ENCODE measurements at places on chromosomes 12 and 14.

GRCh38 chr12:47889040-47889439 lies 15.8 kb downstream of the VDR start:
- DNase-seq, result no peak

- DNase-seq, result no peak
Measured at GRCh38 chr12:3700861-3701260, 52.0 kb downstream of the CRACR2A start.

- DNase-seq, result no peak
Measured at GRCh38 chr12:13282861-13283260, 86.3 kb downstream of the EMP1 start.

DNA sequence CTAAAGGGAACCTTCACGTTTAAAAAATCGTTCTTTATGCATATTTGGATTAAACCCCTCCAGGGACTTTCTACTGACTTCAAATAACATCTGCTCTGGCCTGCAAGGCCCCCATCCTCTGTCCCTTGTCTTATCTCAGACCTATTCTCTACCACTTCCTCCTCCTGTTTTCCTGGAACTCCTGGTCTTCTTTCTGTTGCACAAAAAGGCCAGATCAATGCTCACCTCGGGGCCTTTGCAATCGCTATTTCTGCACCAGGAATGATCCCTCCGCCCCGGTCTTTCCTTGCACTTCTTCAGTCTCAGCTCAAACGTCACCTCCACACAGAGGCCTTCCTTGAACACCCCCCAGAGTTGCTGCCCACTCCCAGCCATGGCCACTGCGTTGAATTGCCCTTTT lies 57.6 kb upstream of the BEGAIN start:
- DNase-seq, result no peak

DNA sequence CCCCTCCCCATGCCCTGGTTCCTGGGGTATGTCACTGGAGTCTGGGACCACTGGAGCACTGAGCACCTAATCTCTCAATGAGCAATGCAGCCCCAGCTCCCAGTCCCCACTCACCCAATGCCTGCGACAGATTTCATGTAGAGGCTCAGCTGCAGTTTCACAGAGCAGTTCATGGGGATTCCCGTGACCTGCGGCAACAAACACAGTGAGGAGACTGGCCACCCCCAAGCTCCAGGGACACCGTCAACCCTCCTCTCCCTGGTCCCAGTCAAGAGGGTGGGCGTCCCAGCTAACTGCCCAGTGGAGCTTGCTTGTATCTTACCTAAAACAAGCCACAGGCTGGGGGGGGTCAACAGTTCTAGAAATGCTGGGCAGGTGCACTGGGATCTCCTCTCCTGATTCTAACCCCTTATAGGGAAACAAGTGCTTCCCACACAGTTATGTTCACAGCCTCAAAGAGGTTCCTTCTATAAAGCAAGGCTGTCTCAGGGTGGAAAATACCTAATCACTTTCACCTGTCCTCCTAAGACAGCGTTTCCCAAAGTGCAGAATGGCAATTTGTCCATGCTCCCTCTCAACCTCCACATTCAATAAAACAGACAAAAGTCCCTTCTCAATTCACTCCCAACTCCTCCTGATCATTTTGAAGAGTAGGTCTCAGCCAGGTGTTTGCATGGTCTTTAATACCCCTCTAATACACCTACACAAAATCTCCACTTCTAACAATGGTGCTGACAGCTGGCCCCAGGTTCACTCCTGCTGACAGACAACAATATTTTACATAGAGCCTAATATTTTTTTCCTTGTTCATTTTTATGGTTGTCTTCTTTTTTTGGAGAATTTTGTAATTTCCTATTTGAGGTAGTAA lies 68.3 kb downstream of the SCARB1 start:
- no peak for DNase-seq

- DNase-seq, result no peak
Measured at GRCh38 chr12:68962877-68963855, 30.2 kb upstream of the CPM start.

DNA sequence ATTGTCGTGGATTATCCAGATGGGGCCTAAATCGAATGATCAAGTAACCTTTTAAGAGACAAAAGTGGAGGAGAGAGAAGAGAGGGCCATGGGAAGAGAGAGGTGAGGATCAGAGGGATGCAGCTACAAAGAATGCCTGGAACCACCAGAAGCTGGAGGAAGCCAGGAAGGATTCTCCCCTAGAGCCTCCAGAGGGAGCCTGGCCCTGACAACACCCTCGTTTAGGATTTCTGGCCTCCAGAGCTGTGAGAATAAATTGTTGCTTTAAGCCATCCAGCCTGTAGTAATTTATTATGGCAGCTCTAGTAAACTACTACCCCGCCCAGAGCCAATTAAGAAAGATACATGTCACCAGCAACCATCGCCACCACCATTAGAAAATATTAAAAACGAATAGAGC lies 46.2 kb upstream of the GSC start:
- DNase-seq, result no peak

DNA sequence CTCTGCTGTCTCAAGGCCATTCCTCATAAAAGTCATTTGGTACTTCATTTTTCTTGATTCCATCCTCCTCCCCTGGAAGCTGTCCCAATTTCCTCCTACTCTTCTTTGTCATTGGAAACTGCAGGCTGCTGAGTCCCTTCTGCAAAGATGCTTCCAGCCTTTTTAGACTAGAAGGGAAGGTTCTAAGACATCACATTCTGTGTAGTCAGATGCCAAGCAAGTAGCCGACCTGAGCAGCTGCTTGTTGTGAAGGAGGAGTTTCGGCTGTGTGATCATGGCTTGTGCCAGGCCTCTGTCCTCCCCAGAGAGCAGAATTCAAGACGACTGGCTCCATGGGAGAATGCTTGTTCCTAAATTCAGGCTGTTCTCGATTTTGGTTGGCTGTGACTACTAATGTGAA lies 8.7 kb downstream of the RFC5 start:
- DNase-seq, result no peak

DNA sequence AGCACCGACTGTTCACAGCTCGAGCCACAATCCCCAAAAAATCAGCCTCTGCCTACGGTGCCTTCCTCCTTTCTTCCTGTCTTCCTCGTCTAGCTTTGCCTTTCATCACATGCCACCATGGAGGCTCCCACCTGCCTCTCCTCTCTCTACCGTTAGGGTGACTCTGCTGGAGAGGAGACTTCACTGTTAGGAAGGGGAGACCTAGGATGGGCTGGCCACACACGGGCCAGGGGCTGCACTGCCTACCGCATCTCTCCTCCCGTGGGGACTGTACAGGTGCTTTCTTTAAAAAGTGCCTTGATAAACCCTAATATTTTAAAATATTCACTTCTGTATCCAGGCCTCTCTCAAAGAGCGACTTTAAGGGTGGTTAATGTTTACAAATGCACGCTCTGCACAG lies 1104.7 kb downstream of the BCL11B start:
- DNase-seq, result no peak

DNA sequence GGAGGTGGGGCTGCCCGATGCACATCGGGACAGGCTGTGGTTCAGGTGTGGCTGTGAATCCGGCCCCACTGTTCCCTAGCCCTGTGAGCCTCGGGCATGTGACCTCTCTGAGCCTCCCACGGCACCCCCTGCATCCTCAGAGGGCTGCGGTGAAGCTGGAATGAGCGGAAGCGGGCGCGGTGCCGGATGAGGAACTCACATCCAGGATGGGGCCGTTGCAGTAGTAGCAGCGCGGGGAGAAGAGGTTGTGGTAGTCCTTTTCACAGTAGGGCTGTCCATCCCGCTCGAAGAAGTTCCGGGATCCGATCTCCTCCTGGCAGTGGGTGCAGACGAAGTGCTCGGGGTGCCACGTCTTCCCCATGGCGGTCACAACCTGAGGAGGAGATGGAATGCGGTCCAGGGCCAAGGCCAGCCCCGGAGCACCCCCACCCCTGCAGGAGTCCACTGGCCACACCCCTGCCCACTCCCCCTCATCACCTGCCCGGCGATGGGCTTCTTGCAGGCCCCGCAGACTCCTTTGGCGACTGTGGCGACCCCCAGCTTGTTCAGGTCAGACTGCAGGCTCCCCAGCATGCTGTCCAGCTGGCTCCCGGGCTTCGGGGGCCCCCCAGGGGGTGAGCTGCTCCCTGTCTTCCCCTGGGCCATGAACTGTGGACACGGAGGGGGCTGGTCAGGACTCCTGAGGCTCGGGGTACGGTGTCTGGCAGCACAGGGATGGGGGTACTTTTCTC lies 13.9 kb upstream of the RPLP0 start:
- DNase-seq, result no peak

DNA sequence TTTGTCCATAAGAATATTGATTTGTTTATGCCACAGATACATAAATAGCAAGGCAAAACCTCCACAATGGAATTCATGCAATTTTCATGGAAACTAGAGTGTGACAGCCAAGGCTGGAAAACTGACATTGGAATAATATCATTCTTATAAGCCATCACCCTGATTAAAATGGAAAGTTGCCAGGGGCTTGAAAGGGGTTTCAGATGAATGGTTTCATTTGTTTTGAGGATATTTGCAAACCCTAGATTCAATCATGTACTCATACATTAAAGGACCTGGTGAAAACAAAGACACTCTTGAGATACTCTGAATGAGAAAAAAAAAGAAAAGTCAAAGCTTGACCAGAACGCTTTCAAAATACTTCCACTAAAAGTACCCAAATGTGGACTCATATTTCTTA lies 205.7 kb downstream of the DIO2 start:
- DNase-seq, result no peak

GRCh38 chr12:30822385-30823155 lies 67.8 kb upstream of the CAPRIN2 start:
- peak; percentile 19 for DNase-seq

DNA sequence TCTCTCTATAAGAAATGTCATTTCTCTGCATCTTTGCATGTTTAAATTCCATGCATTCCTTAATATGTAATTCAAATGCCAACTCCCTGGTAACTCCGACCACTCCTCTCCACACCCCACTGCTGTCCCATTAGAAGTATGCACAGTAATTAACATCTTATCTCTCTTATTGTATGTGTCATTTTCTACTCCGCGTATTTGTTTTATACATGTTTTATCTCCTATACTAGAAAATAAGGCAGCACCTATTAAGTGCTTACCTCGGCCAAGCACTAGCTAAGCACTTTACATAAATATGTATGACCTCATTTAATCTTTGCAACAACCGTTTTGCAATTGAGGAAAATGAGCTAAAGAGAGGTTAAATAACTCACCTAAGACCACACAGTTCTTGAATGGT lies 469.8 kb downstream of the BCAT1 start:
- no peak for DNase-seq

- DNase-seq, result no peak
Measured at GRCh38 chr12:108234158-108234557, 105.0 kb downstream of the CMKLR1 start.

DNA sequence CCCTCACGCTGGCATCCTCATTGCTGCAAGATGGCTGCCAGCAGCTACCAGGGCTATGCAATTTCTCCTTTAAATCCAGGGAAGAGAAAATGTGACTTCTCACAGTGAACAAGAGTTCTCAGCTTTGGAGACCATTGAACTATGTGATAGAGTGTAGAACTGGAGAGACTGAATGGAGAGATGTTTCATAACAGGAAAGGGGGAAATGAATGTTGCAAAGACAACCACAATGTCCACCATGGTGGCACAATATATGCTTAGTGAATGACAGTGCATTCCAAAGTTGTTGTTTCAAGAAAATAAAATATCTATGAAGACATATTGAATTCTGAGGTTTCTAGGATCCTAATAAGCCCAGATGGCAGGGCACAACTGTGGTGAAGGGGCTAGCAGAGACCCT lies 13.2 kb upstream of the COCH start:
- no peak for DNase-seq

DNA sequence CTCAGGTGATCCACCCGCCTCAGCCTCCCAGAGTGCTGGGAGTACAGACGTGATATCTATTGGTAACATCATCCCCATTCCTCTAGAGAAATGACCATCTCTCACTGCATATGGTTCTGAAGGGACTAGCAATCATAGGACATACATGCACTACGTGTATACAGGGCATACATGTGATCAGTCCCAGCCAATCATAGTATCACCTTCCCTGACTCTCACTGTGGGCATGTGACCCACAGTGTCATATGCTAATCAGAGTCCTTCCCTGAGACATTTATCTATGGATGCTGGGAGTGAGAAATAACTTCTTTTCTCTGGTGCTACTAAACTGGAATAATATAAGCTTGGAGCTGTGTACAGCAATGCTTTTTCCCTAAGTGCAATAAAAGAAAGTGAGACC lies 12.1 kb upstream of the FBXW8 start:
- no peak for DNase-seq

GRCh38 chr12:111870706-111871105 lies 28.7 kb downstream of the MAPKAPK5 start:
- DNase-seq, result no peak

DNA sequence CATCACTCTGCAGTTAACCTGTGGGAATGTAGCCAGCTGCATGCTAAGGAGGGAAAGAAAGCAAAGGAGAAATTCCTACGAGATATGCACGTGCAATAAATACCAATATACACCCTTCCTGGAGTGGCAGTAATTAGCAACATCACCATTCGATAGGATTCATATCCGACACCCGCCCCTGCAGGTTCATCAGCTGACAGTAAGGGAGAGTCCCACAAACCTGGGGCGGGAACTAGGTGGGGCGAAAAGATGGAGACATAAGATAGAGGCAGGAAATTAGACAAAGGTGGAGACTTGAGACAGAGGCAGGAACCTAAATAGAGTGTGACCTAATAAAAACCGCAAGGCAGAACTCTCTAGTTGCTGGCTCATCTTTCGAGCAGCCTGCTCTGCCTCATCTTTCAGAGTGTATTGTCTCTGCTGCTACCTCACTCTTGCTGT lies 51.6 kb downstream of the PLEKHG3 start:
- DNase-seq, result no peak

DNA sequence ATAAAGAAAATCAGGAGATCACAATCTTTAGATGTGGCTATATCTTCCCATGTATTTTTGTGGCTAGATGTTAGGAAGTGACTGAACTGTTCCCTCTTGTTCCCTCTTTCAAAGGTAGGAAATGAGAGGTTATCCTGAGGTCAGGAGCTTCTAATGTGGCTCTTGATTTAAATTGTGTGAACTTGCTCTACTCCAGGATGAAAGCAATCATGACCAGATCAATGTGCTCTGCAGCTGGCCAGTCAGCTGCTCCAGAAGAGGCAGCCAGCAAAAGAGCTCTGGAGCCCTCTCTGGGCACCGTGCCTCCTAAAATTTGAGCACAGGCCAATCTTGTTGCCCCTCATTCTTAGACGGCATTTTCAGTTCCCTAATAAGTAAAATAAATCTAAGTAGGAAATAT lies 32.0 kb downstream of the CDK17 start:
- no peak for DNase-seq

DNA sequence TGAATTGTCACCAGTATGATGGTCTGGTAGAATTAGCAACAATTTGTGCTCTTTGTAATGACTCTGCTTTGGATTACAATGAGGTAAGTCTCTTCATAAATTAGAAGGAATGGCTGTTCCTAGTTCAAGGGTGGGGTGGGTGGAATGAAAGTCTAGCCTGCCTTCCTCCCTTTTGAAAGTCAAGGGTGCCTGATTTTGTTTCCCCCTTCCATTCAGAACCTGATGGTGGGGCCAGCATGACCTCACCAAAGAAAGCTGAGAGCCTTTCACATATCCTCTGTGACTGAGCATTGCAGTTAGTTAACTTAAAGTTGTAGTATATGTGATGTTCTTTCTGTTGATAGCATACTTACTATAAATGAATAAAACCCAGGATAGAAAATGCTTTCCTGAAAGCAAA lies 52.2 kb downstream of the ATP2A2 start:
- DNase-seq, result no peak
